GM23338 (cell line): ENCODE measurements at places on chromosomes 16 and 17. TPM values are rescaled to one million over a fixed set of nuclear protein-coding genes. Genes with fewer than 3 reads are reported as not detected.

Gene NOS2
- 0.44 and 0.57 TPM in 2 replicates for polyA plus RNA-seq

Gene PRSS33
- polyA plus RNA-seq, result 0.24 TPM in 2 replicates

Gene KRT33A
- not detected in 2 replicates for polyA plus RNA-seq

Gene CCDC200
- 0.31 TPM in 1 of 2 replicates, not detected in the other for polyA plus RNA-seq

Gene TBX2
- polyA plus RNA-seq, result 0.10 TPM in 1 of 2 replicates, not detected in the other

Gene ARL5C
- not detected in 2 replicates for polyA plus RNA-seq

Gene TMC8
- polyA plus RNA-seq, result 1.3 and 1.8 TPM in 2 replicates

Gene SLC47A1
- 0.53 and 0.64 TPM in 2 replicates for polyA plus RNA-seq

Gene POLDIP2
- 40.7 and 45.7 TPM in 2 replicates for polyA plus RNA-seq

Gene CACNG1
- polyA plus RNA-seq, result not detected in 2 replicates

Gene SCGB1C2
- not detected in 2 replicates for polyA plus RNA-seq

Gene AIPL1
- 0.24 and 0.30 TPM in 2 replicates for polyA plus RNA-seq

Gene SLC5A2
- polyA plus RNA-seq, result 3.6 and 7.3 TPM in 2 replicates

Gene SLC16A11
- 0.68 and 1.4 TPM in 2 replicates for polyA plus RNA-seq

Gene IGFALS
- 0.16 TPM in 1 of 2 replicates, not detected in the other for polyA plus RNA-seq

Gene NPIPA2
- polyA plus RNA-seq, result 21.3 TPM in 2 replicates

Gene KIF2B
- polyA plus RNA-seq, result 0.08 and 0.09 TPM in 2 replicates
